ENCODE measurements at places on chromosomes 2 and 18.

GRCh38 chr18:50632895-50633515, 73.1 kb downstream of the MAPK4 start:
- no peak for DNase-seq

GRCh38 chr18:9244376-9244775, 90.2 kb upstream of the TWSG1 start:
- DNase-seq, result no peak

- DNase-seq, result no peak
These were observed 270.2 kb downstream of the GBX2 start for GRCh38 chr2:235897992-235898391.

DNA sequence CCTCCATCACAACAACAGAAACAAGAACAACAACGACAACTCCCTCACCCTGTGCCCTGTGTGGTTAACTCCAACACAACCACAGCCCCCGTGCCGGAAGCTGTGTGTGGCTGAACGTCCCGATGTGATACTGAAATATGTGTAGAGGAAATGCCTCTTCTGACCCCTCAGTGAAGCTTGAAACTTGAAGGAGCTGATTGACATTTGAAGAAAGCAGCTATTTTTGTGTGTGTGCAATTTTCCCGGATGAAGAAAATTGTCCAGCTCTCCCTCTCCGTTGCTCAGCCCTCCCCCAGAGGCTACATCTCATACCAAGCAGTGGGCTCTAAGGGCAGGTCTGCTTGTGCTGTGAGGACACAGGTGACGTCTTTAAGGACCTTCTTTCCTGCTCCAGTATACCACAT, 173.8 kb downstream of the ICOS start:
- no peak for DNase-seq

GRCh38 chr18:13562494-13563029, 163.8 kb downstream of the FAM210A start:
- DNase-seq, result no peak

- no peak for DNase-seq
These were observed 20.1 kb upstream of the TEX51 start for GRCh38 chr2:126878601-126879000.

DNA sequence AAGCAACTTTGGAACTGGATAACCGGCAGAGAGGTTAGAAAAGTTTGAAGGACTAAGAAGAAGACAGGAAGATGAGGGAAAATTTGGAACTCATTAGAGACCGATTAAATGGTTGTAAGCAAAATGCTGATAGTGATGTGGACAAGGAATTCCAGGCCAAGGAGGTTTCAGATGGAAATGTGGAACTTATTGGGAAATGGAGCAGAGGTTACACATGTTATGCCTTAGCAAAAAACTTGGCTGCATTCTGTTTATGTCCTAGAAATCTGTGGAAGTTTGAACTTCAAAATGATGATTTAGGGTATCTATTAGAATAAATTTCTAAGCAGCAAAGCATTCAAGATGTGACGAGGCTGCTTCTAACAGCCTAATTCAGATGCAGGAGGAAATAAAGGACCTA, 675.1 kb upstream of the SYT4 start:
- DNase-seq, result no peak

GRCh38 chr2:16725549-16725948, 59.9 kb upstream of the CYRIA start:
- no peak for DNase-seq

GRCh38 chr2:209771474-209772289, at the start of gene UNC80:
Gene UNC80, plus strand, starts transcription at chr2:209771832. Its CDS starts 241 bp downstream, at chr2:209772073.
- no peak for DNase-seq

DNA sequence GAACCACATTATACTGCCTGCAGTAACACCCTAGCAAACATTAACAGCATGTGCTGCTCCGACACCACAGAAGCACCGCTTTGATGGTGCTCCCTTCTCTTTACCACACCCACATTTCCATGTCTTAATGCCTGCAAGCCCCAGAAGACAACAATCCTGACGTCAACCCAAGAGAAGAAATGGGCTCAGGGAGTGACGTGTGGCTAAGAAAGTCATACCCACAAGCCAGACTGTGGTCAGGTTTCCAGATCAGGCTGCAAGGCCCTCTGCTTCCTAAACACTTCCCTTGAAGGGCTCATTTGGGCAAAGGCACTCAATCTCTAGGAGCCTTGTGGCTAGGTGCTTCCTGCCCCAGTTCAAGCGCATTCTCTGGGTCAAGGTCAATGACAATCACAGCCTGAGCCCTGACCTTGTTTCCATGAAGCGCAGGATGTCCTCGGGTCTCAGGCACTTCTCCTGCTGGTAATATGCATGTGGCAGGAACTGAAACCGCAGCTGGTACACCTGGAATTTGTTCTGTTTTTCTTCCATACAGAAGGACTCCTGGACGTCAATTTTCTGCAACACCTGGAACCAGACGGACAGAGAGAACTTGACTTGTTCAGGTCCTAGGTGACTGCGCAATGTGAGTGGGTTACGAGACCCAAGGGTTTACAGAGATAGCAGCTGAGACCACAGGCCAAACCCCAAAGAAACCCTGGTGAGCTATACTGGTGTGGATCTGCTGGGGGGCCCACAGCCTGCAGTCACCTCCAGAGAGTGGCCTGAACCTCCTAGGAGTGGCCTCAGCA, 67.2 kb downstream of the POLR1A start:
- DNase-seq, result no peak

- no peak for DNase-seq
These were observed 301.2 kb downstream of the AGPS start for GRCh38 chr2:177693658-177694339.

DNA sequence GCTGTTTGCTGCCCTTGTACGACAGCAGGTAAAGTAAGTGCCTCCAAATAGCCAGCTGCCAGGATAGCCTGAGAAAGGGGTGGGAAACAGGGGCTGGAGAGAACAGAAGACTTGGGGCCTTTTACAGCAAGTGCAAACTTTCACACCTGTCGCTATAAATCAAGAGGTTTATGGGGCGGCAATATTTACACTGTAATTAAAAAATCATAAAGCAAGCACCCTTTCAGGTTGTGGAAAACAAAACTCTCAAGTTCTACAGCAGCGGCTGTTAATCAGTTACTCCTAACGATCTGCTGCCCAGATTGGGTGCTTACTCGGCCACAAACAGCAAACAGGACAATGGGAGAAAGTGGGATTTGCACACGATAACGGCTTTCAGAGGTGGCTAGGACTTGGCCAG, 359.5 kb upstream of the ETAA1 start:
- DNase-seq, result no peak

DNA sequence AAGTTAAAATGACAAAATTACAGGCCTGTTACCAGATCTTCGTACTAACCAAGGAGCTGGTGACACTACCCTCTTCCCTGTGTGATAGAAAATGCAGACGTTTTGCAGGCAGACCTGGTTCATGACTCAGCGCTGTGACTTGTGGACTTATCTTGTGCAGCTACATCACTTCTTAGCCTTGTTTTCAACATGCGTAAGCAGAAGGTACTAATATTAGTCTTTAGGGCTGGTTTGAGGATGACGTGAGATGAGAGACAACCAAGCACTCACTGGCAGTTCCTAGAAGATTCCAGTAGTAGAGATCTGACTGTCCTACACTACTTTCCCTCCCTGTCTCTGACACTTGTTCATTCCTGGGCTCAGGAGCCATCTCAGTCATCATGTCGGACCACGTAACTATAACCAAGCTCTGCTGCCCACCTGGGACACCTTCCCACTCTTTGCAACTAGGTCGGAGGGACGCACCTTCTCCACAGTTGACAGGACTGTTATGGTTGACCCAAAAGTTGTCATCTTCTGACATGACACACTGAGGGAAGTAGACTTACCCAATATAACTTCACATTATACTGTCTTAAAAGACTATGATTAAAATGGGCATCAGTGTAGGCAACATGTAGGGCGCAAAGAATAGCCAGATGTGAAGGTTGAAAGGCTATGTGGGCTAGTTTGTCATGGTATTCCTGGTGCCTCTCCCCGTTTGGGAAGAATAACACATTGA, 64.8 kb downstream of the TNFRSF11A start:
- DNase-seq, result no peak

DNA sequence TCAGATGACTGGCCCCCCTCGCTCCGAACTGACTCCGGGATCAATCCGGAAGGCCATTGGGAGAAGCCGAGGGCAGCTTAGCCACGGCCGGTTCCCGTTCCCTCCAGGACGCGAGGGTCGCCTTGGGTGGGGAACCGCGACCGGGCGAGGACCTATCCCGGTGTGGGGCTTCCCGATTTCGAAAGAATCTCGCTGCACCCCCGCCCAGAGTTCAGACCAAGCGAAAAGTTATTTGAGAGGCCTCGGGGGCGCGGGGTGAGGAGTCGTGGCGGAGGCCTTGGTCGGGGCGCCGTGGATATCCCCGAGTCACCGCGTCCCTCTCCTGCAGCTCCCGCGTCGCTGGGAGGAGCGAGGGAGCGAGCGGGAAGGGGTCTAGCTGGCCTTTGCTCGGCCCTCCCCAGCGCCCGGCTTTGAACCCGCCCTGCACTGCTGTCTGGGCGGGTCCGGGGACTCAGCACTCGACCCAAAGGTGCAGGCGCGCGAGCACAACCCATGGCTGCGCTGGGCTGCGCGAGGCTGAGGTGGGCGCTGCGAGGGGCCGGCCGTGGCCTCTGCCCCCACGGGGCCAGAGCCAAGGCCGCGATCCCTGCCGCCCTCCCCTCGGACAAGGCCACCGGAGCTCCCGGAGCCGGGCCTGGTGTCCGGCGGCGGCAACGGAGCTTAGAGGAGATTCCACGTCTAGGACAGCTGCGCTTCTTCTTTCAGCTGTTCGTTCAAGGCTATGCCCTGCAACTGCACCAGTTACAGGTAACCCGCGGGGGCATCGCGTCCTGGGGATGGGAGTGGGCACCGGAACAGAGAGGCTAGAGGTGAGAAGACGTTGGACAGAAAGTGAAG, at the start of gene CYP27A1:
TSS of gene CYP27A1 (plus strand) at position 457 of the 837 bp plus-strand sequence. CDS start at position 493, 36 bp downstream.
- no peak for DNase-seq
